ENCODE measurements at places on chromosomes 3 and 15.

DNA sequence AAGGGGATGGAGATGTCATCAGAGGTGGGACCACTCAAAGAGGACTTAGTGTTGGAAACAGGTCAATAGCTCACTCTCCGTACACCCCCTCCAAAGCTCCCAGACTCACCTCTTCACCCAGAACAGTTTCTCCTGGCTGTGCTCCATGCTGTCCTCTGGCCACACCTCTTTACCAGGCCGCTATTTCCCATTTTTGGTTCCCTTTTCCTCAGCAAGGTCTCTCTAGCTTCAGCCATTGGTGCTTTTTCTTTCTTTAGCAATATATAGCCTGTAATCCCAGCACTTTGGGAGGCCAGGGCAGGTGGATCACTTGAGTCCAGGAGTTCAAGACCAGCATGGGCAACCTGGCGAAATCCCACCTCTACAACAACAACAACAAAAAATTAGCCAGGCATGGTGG is 123.6 kb upstream of the SMAD3 start:
- no peak for DNase-seq

GRCh38 chr3:44252332-44252959 is 10.8 kb downstream of the TOPAZ1 start:
- no peak for DNase-seq

- no peak for DNase-seq
Measured at GRCh38 chr3:164004205-164004604, 1074.1 kb downstream of the SI start.

GRCh38 chr3:110077093-110077492 is 739.7 kb upstream of the DPPA4 start:
- DNase-seq, result no peak

DNA sequence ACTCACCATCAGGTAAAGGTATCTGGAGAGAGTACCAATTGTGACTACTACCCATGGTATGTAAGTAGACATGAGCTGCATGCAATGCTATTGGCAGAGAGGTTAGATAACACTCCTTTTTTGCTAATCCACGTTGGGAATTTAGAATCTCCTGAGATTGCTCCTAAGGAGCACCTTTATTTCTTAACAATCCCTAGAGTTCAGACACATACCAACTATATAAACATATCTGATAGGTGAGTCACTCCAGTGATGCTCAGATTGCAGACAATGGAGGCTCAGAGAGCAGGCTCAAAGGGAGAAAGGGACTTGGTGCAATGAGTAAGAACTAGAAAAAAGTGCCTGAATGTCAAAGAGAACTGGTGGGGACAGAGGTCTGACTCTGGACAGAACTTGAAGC is 47.0 kb upstream of the LRRFIP2 start:
- no peak for DNase-seq

- no peak for DNase-seq
Measured at GRCh38 chr15:97979140-97979520, 18.6 kb downstream of the ARRDC4 start.

- no peak for DNase-seq
Measured at GRCh38 chr3:136055491-136055890, 90.0 kb downstream of the PPP2R3A start.

GRCh38 chr3:23533996-23534395 is 271.8 kb upstream of the UBE2E1 start:
- no peak for DNase-seq

- no peak for DNase-seq
Measured at GRCh38 chr15:89747708-89748682, 3.1 kb downstream of the MESP1 start.

- no peak for DNase-seq
Measured at GRCh38 chr15:42083916-42084315, 10.4 kb downstream of the PLA2G4D start.

GRCh38 chr15:92883163-92883875 is 16.8 kb upstream of the CHD2 start:
- peak; percentile 26 for DNase-seq

- DNase-seq, result no peak
Measured at GRCh38 chr3:9945358-9945757, 6.8 kb downstream of the PRRT3 start.

GRCh38 chr3:108804437-108804836 is 18.1 kb upstream of the TRAT1 start:
- no peak for DNase-seq

- DNase-seq, result no peak
Measured at GRCh38 chr3:111785034-111785433, 74.0 kb upstream of the PHLDB2 start.

DNA sequence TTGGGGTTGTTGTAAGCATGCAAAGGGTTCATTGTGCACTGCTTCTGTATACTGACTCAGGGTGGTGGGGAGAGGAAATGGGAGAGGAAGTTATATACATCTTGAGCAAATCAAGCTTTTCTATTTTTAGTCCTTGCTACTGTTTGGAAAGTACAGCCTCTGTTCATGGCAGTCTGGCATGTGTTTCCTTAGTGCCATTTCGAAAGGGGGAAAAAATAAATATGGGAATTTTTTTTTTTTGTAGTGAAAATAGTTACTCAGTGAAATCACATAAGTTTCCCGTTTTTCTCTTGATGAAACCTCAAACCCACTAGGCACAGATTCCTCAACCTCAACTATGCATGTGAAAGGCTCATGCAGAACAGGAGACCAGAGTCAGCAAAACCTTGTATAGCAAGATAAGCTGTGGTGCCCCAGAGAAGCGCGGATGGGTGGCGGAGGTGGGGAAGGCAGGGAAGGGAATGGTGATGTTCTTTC is 353.3 kb downstream of the LPP start:
- no peak for DNase-seq

DNA sequence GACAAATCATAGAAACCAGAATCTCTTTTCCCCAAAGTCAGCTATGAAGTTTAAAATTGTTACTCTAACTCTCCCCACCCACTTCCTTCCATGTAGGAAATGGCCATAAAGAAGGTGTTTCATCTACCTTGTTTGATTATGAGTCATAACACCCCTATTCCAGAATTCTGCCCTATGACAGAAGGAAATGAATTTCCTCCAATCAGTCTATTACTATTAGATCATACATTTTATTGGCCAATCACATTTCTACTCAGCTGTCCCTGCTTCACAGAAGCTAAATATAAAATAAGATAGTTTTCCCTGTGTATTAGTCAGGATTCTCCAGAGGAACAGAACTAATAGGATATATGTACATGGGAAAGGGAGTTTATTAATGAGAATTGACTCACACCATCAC is 102.1 kb downstream of the TGFBR2 start:
- no peak for DNase-seq

DNA sequence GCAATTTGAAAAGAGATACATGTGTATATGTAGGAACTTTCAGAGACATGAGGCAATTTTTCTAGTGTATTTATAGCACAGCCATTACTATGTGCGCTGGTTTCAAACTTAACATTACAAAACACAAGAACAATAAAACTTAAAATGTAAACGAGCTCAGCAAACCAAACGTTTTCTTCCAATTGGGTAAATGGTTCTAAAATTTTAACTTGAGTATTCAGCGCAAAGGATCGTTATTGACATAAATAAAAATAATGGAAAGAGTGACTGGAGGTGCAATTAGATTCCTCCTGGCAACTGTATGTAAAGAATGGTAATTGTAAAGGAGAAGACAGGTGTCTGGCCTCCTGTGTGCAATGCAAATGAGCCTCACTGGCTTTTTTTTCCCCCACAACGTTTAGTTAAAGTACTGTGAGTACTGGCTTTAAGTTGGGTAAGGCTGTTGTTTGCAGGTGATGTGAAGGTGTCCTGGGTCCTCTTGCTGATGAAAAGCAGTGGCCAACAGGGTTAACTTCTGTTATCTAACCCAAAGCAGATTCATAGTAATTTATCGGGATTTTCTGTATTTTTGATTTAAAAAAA is 14.1 kb upstream of the GADL1 start:
- no peak for DNase-seq

GRCh38 chr3:175704366-175705055 is 845.4 kb downstream of the NAALADL2 start:
- no peak for DNase-seq

- no peak for DNase-seq
Measured at GRCh38 chr3:149207475-149207874, 14.2 kb downstream of the CP start.

- no peak for DNase-seq
Measured at GRCh38 chr3:4928277-4928789, 50.9 kb upstream of the BHLHE40 start.
